Stimulated activated CD8-positive, alpha-beta memory T cell treated with anti-CD3 and anti-CD28 coated beads, Interleukin-15, amount 100 ng/mL, for 48 hours (primary cell): ENCODE measurements at places on chromosomes 7 and 10.

DNA sequence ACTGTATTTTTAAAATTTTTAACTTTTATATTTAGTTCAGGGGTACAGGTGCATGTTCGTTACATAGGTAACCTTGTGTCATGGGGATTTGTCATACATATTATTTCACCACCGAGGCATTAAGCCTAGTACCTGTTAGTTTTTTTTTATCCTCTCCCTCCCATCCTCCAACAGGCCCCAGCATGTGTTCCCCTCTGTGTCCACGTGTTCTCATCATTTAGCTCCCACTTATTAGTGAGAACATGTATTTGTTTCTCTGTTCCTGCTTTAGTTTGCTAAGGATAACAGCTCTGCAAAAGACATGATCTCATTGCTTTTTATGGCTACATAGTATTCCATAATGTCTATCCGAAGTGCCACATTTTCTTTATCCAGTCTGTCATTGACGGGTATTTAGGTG, 22.4 kb upstream of the ITGA8 start:
- no peak for DNase-seq

DNA sequence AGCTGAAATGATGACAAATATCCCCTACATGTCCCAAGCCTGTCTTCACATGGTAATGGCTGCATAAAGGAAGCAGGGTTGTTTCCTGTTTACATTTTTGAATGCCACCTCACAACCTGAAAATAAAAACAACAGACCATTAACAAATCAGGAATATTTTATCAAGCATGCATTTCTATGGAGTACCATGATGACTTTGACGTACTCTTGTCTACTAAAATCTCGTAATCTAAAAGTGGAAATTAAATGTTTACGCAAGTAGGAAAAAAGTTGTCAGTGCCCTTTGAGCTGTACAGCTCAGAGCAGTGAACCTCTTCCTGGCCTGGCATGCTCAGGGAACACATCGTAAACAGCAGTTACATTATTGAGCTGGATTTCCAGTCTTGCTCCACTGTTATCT, 194.1 kb downstream of the INHBA start:
- no peak for DNase-seq

DNA sequence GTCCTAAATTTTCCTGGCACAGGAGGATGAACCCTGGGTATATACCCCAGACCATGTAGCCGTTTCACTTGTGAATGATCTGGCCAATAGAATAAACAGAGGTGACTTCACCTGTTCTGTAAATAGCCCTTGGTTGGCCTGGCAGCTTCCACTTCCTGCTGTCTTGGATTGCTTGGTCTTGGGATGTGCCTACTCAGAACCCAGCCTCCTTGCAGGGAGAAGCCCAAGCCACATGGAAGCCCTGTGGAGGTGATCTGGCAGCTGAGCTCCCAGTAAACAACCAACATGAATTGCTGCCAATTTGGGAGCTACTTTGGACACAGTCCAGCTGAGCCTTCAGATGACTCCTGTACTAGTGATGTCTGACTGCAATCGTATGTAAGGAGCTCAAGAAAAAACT, 4.8 kb upstream of the RAPGEF5 start:
- no peak for DNase-seq

- DNase-seq = peak; percentile 61
Observed at GRCh38 chr7:45196374-45196773, 38.8 kb downstream of the RAMP3 start.

- no peak for DNase-seq
Observed at GRCh38 chr10:100401631-100402328, 54.7 kb downstream of the SCD start.

GRCh38 chr10:633279-634245, 55.9 kb downstream of the DIP2C start:
- no peak for DNase-seq
